GM12865 (cell line): ENCODE measurements at places on chromosomes 16 and 17.

- peak; percentile 36 for DNase-seq
Observed at GRCh38 chr17:72977771-72978417, 114.6 kb downstream of the SLC39A11 start.

DNA sequence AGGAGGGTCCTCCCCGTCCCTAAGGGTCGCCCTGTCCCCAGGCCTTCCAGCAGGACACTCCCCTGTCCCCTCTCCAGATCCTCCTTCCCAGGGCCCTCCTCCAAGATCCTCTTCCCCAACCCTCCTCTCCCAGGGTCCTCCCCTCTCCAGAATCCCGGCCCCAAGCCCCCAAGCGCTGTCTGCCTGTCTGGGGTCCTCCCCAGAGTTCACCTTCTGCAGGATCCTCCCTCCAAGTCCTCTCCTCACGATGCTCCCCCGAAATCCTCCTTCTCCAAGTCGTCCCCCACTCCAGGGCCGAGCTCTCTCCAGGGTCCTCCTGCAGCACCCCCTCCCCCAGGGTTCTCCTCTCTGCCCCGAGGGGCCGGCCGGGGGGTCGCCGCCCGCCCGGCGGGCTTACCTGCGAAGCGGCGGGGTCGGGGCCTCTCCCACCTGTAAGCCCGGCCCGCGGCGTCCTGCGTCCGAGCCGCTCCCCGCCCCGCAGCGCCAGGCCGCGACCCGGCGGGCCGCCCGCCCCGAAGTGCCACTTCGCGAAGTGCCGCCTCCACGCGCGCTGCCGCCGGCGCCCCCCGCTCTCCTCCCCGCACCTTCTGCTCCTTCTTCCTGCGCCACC, 678 bp upstream of the BAIAP2 start:
- no peak for DNase-seq

- no peak for DNase-seq
Observed at GRCh38 chr16:73510852-73511251, 462.9 kb upstream of the ZFHX3 start.

DNA sequence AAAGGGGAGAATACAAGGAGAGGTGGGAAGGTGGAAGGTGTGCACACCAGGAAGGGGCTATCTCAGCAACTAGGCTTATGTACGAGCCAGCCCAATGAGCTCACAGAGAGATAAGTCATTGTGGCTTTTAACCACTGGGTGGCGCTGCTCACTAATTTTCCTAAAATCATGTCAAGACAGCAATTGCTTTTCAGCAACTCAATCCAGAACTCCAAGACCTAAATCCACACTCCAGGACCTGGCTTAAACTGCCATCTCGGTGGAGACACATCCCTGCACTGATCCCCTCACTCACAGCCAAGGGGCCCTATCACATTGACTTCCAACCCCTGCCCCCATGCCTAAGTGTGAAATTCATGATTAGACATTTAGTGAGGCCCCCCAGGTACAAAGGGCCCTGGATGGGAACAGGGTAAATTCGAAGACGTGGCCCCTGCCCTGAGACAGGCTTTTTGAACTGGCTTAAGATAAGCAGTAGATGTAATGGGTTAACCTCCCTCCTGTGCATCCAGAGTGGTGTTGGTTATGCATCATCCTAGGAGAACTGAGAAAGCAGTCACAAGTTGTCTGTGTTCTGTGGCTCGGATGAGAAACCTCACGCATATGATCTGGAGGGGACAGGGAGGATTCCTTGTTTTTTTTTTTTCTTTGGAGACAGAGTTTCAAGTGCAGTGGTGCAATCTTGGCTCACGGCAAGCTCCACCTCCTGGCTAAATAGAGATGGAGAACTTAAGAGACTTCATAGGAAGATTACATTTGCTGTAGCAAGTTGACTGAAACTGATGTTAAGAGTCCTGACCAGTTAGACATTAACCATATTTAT, 11.5 kb downstream of the CCL16 start:
- DNase-seq = peak; percentile 85

GRCh38 chr17:78110363-78111015, 18.1 kb downstream of the TMC6 start:
- DNase-seq = no peak

DNA sequence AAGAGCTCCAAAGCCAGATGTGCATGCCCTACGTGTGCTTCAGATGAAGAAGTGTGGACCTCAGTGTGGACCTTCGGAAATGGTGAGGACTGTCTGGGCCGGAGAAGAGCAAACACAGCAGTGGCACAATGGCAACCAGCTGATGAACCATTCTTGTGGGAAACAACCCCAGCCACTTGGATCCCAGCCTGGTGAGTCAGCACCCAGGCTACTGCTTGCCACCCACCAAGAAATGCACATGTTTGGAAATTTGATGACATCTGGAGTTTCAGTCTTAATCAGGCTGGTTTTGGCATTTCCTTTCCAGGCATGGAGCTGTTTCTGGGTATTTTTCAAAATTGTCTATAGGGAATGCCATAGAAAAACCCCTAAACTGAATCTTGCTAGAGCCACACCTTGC, 42.7 kb downstream of the DYNLRB2 start:
- peak; percentile 68 for DNase-seq

DNA sequence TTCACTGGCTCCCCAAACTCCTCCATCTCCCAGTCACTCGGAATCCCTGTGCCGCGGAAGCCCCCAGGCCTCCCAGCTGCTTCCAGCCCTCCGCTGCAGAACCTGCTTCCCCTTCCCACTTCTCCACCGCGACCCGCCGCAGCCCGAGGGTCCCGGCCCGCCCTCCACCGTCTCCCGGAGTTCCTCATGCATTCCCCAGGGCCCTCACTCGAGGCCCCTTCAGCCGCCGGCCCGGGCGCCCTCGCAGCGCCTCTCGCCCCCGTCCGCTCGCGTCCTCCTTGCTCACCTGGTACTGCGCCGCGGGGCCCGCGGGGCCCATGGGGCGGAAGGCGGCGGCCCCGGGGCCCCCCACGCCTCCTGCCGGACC, 329 bp downstream of the SMARCD2 start:
- DNase-seq = no peak

- DNase-seq = peak; percentile 88
Observed at GRCh38 chr17:40615068-40615840, 32.4 kb downstream of the SMARCE1 start.

DNA sequence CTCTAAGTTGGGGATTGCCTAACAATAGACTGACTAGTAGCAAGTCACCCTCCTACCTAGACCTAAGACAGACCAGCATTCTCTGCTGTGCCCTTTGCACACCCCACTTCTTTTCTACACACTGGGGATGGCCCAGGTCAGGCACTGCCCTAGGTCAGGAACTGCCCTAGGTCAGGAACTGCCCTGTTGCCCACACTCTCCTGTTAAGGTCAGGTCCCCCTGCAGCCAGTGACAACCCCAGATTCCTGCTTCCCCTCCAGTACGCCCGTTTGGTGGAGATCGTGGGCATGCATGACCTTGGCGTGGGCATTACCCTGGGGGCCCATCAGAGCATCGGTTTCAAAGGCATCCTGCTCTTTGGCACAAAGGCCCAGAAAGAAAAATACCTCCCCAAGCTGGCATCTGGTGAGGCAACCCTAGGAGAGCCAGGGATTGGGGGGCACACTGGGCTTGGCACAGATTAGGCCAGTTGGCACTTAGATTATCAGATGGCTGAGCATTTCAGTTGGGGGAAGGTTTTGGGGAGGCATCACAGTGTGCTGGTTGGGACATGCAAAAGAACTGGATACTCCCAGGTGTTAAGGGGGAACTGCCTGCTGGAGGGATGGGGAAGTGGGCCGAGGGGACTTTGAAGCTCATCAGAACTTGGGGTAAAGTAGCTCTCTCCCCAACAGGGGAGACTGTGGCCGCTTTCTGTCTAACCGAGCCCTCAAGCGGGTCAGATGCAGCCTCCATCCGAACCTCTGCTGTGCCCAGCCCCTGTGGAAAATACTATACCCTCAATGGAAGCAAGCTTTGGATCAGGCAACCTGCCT, 1.7 kb downstream of the ACADVL start:
- no peak for DNase-seq

DNA sequence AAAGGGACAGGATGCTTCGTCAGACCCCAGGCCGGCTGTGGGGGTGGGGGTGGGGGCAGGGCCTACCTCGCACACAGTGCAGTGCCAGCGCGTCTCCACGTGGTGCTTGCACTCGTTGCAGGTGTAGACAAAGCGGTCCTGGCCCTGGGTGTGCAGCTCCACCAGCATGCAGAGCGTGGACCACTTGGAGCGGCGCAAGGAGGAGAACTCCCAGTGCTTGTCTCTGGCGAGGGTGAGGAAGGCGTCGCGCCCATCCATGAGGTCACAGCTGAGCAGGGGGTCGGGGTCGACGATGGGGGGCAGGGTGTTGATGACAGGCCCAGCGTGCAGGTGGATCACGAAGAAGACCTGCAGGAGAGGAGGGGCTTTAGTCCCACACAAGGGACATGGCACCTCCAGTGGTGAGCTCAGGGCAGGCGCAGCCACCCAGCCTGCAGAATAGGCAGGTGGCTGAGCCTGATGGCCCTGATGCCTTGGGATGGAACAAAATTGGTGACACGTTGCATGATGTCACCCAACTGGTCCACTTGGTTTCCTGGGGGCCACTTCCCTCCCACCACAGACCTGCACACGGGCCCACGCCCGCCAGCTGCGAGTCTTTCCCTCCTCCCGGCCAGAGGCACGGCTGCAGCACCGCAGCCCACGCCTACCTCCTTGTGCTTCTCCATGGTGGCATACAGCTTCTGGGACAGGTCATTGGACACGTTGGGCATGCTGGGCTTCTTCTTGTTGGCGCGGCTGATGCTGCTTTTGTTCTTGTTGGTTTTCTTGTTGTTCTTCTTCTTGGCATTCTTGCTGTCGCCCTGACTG, 14.0 kb upstream of the TRAP1 start:
- DNase-seq = no peak

- DNase-seq = no peak
Observed at GRCh38 chr17:40548491-40548981, 16.7 kb downstream of the CCR7 start.

- DNase-seq = no peak
Observed at GRCh38 chr16:74320707-74321106, 24.1 kb downstream of the PSMD7 start.

DNA sequence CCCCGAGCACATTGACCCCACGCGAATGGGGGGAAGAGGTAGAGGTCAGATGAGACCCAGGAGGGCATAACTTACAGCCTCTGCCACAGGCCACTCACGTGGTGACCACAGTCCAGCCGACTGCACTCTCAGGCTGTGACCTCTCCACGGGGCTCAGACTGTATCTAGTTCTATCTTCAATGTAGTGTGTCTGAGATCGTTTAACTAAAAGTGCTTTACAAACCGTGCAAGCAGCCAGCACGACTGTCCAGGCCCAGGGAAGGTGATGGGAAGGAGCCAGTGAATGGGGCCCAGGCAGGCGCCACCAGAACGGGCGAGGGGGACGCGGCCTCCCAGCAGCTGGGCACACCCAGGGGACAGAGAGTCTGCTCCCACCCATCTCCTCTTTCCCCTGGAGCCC, 108.6 kb downstream of the ANKRD11 start:
- DNase-seq = no peak

GRCh38 chr17:78986048-78986648, 6.4 kb upstream of the LGALS3BP start:
- peak; percentile 33 for DNase-seq

- DNase-seq = peak; percentile 19
Observed at GRCh38 chr17:77036841-77037381, 103.9 kb upstream of the SEC14L1 start.

DNA sequence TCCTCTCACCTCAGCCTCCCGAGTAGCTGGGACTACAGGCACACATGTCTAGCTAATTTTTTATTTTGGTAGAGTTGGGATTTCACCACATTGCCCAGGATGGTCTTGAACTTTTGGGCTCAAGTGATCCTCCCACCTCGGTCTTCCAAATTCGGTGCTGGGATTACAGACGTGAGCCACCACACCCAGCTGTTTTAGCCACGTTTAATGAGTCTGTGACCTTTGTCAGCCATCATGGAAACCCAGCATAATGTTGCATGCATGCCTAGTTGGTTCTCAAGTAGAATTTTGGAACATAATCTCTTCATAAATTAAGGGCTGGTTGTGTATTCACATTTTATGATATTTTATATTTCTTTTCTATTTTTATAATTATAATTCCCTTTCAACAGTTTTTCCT, 42.0 kb downstream of the GOSR1 start:
- DNase-seq = no peak

GRCh38 chr16:24540602-24541210, 1.3 kb downstream of the RBBP6 start:
- DNase-seq = peak; percentile 51

GRCh38 chr17:11644265-11645212, 46.3 kb downstream of the DNAH9 start:
- DNase-seq = peak; percentile 76

- peak; percentile 16 for DNase-seq
Observed at GRCh38 chr17:73226556-73227172, 33.8 kb downstream of the COG1 start.

GRCh38 chr16:78761427-78761826, 662.0 kb downstream of the WWOX start:
- peak; percentile 64 for DNase-seq

DNA sequence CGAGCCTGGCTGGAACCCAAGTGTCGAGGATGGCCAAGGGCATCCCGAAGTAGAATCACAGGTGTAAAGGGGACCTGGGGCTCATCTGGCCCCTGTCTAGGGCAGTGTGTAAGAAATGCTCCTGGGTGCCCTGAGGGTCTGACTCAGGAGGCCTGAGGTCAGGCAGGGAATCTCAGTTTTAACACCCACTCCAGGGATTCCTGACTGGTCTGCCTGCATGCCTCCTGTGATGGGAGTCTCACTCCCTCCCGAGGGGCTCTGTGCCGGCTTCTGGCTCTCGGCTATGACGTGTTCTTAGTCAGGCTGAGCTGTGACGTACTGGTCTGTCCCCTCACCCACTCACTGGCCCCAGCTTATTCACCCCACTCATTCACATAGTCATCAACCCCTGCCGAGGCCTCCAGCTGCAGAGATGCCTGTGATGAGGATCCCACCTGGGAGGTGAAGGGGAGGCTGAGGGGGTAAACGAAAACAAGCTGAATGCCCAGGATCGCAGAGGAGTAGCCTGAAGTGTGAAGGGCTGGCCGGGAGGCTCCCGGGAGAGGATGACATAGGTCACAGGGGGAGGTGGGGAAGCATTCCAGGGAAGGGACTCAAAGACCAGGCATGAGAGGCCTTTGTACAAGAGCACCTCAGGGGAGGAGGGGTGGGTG, 23.8 kb downstream of the FAM83G start:
- no peak for DNase-seq

GRCh38 chr16:22397464-22397863, 23.0 kb upstream of the CDR2 start:
- DNase-seq = no peak

DNA sequence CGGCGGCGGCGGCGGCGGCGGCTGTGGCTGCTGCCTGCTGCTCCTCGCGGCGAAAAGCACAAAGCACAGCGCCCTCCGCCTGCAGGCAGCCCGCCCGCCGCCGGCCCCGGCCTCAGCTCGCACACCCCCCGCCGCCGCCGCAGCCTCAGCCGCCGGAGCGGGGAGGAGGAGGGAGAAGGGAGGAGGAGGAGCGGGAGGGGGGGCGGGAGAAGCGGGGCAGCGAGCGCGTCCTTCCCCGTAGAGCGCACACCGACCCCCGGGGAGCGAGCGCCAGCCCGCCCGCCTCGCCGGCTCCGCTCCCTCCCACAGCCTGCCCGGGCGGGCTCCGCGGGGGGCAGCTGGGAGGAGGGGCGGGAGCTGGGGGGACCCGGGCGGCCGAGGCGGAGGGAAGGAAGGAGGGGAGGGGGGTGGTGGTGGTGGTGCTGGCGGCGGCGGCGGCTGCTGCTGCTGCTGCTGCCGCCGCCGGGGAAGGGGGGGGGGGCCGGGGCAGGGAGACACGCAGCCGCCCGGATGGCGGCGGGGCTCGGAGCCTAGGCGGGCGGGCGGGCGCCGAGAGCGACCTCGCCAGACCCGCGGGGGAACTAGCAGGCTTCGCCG, at the start of gene UBTF:
UBTF (minus strand) TSS at position 60 of the 597 bp plus-strand sequence. CDS start 1,446 bp downstream, outside the sequence.
- DNase-seq = peak; percentile 80
